ENCODE measurements at places on chromosomes 13 and 19. TPM values are rescaled to one million over a fixed set of nuclear protein-coding genes. Genes with fewer than 3 reads are reported as not detected.

PPAN gene
- total RNA-seq: 98.5 TPM

PROZ gene
- total RNA-seq: not detected

MATK gene
- 30.8 TPM for total RNA-seq

PSG3 gene
- not detected for total RNA-seq

DNA sequence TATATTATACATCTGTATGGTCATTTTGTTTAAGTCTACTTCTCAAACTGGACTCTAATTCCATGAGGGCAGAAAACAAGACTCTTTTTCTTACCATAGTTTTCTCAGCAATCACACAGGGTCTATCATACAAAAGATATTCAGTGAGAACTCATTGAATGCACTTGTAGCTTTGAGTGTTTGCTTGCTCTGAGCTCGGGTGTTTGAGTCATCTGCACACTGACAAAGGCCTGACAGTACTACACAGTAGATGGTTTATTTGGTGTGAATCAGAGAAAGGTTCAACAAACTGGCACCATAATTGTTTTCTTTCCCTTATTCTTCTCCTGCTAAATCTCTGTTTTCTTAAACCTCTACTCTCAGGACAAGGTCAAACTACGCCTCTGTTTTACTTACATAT is 586.4 kb downstream of the LMO7 start:
- no peaks in the 10 kb centered on the region for H3K4me1 ChIP-seq
- DNase-seq: no peak
- H3K27ac ChIP-seq: no peak overlapping the region

- H3K4me3 ChIP-seq: no peak overlapping the region
- H3K27ac ChIP-seq: no peak overlapping the region
- DNase-seq: no peak
- H3K36me3 ChIP-seq: no peaks in the 10 kb centered on the region
- H3K27me3 ChIP-seq: no peaks in the 10 kb centered on the region
- H3K4me1 ChIP-seq: peaks cover 2% of the 10 kb centered on the region
Observed at GRCh38 chr19:34243876-34244578, 10.3 kb upstream of the GARRE1 start.

DNA sequence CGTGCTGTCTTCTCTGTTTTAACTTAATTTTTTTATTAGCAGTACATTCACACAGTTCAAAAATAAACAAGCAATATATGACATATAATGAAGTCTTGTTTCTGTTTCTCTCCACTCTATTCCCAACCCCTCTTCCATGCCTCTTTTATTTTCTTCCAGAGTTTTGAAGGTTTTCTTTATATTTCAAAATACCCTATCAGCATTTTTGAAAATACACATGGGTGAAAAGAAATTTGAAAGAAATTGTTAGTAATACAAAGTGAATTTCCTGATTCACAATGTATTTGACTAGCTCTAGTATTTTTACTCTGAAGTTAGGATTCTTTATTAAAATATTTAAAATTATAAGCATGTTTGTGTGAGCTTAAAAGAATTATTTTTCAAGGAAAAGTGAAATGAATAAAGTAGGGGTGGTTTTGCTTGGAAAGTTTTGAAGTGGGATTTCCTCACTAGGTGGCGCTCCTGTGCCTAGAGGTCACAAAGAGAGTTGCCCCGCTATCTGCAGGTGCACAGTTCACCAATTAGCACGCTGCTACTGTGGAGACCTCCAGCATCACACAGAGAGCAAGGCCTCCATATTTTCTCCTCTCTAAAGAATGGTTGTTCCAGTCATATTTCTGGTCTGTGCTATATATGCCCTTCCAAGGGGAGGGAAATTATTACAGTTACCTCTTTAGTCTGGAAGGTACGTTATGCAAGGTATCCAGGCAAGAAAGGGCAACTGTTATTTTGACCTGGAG is 37.6 kb downstream of the SOX21 start:
- H3K27me3 ChIP-seq: peaks cover 46% of the 10 kb centered on the region
- H3K4me3 ChIP-seq: no peak overlapping the region
- no peaks in the 10 kb centered on the region for H3K36me3 ChIP-seq
- H3K4me1 ChIP-seq: no peaks in the 10 kb centered on the region

DNA sequence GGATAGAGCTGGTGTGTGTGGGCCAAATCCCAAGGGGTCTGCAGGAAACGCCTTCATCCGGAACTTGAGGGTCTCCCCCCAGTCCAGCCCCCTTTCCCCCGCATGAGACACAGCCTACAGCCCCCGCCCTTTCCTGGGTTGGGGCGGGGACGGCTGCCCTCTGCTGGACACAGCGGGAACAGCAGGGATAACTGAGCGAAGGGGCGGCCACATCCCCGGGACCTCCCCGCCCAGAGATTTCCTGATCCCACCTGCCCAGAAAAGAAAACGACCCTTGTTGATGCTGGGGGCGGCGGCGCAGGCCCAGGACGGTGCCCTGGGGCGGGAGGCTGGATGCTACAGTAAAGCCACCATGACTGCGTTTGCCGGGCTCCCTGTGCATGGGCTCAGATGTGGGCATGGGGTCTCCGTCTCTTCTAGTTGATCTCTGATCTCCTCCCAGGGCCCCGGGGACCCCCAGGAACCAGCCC is 14.2 kb downstream of the ONECUT3 start:
- peaks cover 79% of the 10 kb centered on the region for H3K27me3 ChIP-seq
- H3K4me3 ChIP-seq: no peak overlapping the region
- no peaks in the 10 kb centered on the region for H3K4me1 ChIP-seq
- DNase-seq: peak; percentile 63

GRCh38 chr13:113607056-113607888 is 22.7 kb downstream of the TFDP1 start:
- no peaks in the 10 kb centered on the region for H3K27me3 ChIP-seq
- H3K4me3 ChIP-seq: no peak overlapping the region
- H3K27ac ChIP-seq: no peak overlapping the region
- peaks cover 41% of the 10 kb centered on the region for H3K4me1 ChIP-seq
- DNase-seq: no peak
- peaks cover 27% of the 10 kb centered on the region for H3K36me3 ChIP-seq

- peaks cover 26% of the 10 kb centered on the region for H3K27me3 ChIP-seq
- DNase-seq: no peak
- no peak overlapping the region for H3K4me3 ChIP-seq
- no peaks in the 10 kb centered on the region for H3K4me1 ChIP-seq
- no peaks in the 10 kb centered on the region for H3K36me3 ChIP-seq
Observed at GRCh38 chr19:45742969-45743368, 9.7 kb downstream of the MEIOSIN start.

Measured in activated CD8-positive, alpha-beta memory T cell treated with anti-CD3 and anti-CD28 coated beads, Interleukin-2, amount 10 ng/mL, durations not matched to agents 7 days and 5 days (primary cell).